GM23338 (cell line): ENCODE measurements at places on chromosomes 12 and 14. TPM values are rescaled to one million over a fixed set of nuclear protein-coding genes. Genes with fewer than 3 reads are reported as not detected.

The RNF212B gene
- total RNA-seq, result not detected in 2 replicates

DNA sequence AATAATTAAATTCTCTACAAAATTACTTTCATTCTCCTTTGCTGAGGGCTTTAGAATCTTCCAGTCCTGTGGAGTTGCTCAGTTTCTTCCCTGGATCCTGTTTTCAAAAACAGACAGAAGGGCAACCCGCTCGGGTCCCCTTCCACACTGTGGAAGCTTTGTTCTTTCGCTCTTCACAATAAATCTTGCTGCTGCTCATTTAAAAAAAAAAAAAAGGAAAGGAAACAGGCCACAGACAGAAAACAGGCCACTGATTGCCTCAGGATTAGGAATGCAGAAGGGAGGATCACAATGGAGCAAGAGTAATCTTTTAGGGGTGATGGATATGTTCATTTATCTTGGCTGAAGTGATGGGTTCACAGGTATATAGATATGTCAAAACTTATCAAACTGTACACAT is 29.5 kb upstream of the HIGD1C start:
- no peak for DNase-seq

GRCh38 chr12:62290846-62291245 is 30.6 kb downstream of the USP15 start:
- DNase-seq, result no peak

GRCh38 chr14:50733494-50733893 is 65.4 kb upstream of the SAV1 start:
- DNase-seq, result no peak

- no peak for DNase-seq
Observed at GRCh38 chr14:71267007-71267513, 359.8 kb downstream of the PCNX1 start.

The VDR gene
- total RNA-seq, result 1.1 and 1.4 TPM in 2 replicates

The OTX2 gene
- total RNA-seq, result 21.2 and 23.9 TPM in 2 replicates

DNA sequence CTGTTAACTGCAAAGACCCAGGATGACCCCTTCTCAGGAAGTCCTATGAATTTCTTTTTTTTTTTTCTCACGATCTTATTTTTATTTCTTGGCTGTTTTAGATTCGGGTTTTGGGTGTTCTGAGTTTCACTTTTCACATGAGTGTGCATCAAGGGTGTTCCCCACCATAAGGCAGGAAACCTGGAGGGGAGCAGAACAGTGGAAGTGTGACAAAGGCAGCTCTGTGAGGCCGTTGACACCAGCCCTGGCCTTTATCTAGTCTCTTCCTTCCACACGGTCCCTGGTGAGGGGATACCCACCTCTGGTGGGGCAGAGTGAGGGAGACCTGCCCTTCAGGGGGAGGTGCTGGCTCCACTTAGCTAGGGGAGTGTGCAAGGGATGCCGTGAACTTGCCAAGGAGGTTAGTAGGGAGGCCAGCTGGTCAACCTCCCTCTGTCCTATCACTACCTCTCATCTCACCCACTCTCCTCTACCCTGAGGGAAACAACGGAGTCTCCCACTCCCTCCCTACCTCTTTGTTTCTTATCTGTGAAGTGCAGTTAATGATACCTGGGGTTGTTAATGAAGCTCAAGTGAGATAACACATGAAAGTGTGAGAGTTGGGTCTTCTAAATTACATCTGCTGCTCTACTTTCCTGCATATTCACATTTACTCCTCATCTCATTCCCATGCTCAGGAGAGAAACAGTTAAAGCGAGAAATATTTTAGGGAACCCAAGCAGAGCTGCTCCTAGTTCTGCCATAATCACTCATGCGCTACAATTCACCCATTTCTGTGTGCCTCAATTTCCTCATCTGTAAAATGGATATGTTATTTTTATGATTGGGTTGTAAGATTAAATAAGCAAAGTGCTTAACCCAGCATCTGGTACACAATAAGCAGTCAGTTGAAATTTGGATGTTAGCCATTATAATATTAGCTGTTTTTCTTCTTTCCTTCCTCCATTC is 4.4 kb upstream of the GALNT6 start:
- no peak for DNase-seq

The KRT75 gene
- total RNA-seq, result not detected in 2 replicates

DNA sequence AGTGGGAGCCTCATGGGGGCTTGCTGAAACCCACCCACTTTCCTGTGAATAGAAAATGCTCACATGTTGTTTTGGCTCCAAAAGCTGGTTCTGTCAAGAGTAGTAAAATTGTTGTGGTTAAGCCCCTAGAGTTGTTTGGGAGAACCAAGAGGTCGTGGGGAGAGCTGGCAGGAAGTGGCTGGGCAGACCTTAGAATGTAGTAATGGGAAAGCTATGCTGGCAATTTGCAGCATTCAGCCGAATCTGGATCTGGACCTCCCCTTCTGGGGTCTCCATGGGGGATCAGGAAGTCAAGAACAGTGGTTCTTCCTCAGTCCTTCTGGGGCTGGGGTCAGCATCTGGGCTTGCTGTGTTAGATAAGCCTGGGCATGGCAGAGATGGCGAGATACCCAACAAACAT is 150.6 kb upstream of the TBX3 start:
- no peak for DNase-seq

GRCh38 chr14:70696026-70696425 is 54.3 kb downstream of the TTC9 start:
- DNase-seq, result no peak

DNA sequence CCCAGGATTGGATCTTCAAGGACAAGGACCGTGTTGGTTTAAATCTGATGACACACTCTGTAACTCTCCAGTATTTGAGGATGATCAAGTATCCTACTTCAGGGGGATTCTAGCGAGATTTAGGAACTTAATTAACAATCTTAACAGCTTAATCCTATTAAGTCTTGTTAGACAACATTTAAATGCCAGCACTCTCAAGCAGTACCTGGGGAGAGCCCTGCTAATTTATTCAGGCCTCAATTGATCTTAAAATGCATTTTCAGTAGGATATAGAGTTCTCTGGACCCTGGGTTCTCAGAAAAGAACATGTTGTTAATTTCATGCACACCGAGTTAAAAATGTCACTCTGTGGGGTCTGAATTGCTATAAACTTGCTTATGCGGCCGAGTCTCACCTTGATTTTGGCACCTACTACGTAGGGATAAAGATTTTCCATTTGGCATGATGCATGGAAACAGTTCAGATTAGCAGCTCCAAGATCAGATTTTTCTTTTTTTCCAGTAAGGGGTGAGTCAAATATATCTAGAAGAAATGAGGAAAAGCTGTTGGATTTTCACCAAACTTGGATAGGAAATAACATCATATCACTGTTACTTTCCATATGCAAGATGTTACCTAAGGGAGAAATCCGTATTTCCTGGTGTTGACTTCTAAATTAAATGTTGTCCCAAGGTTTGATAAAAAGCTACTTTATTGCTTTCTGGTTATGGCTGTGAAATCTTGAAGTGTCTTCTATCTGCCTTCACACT is 76.1 kb downstream of the SLC24A4 start:
- no peak for DNase-seq

The KRT71 gene
- not detected in 2 replicates for total RNA-seq

- no peak for DNase-seq
Observed at GRCh38 chr12:30874455-30875321, 51.9 kb upstream of the TSPAN11 start.

The BRF1 gene
- total RNA-seq, result 27.8 and 29.9 TPM in 2 replicates

DNA sequence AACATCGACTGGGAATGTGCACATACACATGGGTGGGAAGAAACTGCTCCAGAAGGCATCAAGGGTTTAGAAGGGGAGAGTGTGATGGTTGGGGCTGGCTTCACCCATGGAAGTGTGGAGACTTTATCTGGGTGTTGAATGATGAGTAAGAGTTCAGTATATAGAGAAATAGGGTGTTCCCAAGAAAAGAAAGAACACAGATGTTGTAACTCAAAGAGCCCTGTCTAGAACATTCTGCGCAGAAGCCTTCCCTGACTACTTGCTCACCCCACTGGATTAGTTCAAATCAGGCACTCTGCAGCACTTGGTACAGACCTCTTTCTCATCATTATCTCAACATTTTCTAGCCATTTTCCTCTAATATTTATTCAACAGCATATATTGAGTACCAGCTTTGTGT is 491.7 kb downstream of the SNAPC1 start:
- DNase-seq, result no peak

- no peak for DNase-seq
Observed at GRCh38 chr14:71492346-71492745, 439.9 kb upstream of the RGS6 start.

DNA sequence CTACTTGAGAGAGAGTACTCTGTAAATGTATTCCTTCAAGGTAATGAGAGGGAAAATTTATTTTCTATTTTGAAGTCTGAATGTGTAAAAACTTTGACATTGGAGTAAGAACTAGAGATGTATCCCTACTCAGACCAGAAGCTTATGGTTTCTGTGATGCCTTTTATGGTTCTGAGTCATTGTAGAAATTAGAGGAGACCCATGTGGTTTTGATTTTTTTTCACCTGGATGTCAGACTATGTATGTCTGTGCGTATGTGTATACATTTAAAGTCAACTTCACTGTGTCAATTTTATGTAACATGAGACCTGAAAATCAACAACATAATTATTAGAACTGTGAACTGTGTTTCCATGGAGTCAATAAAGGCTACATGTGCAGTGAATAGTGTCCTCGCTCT is 302.0 kb downstream of the TRHDE start:
- DNase-seq, result no peak

The SALL2 gene
- 256 and 281 TPM in 2 replicates for total RNA-seq

DNA sequence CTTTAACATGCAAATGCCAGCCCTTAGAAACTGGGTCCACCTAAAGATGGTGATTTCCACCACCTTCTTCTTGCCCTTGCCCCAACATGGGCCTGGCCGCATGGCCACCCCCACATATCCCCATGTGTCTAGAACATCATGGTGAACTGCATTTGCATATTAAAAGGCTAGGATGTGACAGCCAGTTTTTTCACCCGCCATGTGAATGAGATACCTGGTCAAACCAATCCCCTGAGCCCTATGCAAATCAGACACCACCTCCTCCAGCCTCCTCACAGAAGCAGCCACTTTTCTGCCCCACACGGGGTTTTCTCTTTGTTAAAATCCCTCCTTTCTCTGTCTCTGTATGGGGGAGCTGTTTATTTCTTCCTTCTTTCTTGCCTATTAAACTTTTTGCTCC is 1322.5 kb downstream of the FSCB start:
- peak; percentile 34 for DNase-seq

- DNase-seq, result peak; percentile 71
Observed at GRCh38 chr14:58628406-58628805, 9.4 kb upstream of the DACT1 start.

GRCh38 chr14:105517096-105517495 is 9.3 kb upstream of the TMEM121 start:
- no peak for DNase-seq

DNA sequence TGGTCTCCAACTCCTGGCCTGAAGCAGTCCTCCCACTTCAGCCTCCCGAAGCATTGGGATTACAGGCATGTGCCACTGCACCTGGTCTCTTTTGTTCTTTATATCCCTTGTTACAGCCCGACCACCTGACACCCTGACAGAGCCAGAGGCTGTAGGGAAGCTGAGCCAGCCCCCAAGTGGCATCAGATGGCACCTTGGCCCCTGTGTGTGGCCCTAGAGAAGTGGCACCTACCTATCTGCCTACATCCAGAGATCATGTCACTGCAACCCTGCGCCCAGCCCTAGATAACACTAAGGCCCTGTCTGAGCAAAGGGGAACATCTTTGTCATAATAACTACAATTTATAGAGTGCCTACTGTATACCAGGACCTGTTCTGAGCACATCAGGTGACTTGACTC is 235.0 kb downstream of the AACS start:
- DNase-seq, result no peak

- peak; percentile 22 for DNase-seq
Observed at GRCh38 chr14:59155886-59156285, 32.6 kb upstream of the DAAM1 start.

GRCh38 chr12:121711361-121712189 is 977 bp upstream of the TMEM120B start:
- no peak for DNase-seq

GRCh38 chr14:87049950-87050349 is 943.0 kb downstream of the GALC start:
- DNase-seq, result peak; percentile 78

- DNase-seq, result no peak
Observed at GRCh38 chr12:132021965-132022364, 72.2 kb downstream of the EP400 start.

- no peak for DNase-seq
Observed at GRCh38 chr14:68649476-68650189, 143.2 kb downstream of the ZFP36L1 start.

GRCh38 chr12:62846491-62846890 is 88.5 kb downstream of the PPM1H start:
- DNase-seq, result no peak

The LTBR gene
- total RNA-seq, result 6.8 and 7.1 TPM in 2 replicates

DNA sequence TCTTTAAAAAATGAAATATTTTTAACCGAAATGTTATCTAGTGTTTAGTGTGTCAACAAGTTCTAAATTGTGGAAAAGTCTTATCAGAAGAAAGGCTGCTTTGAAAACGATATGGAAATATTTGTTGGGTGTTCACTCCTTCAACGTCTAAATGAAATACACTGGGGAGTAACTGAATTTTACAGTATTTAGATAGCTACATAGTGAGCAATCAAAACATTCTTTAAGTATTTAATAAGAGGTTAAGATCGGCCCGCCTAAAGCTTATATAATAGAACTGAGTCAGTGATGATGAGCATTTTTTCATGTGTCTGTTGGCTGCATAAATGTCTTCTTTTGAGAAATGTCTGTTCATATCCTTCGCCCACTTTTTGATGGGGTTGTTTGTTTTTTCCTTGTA is 228.3 kb downstream of the RAD51B start:
- no peak for DNase-seq

GRCh38 chr12:70045514-70045913 is 197.7 kb upstream of the CNOT2 start:
- no peak for DNase-seq

The TAC3 gene
- 11.9 and 22.0 TPM in 2 replicates for total RNA-seq

DNA sequence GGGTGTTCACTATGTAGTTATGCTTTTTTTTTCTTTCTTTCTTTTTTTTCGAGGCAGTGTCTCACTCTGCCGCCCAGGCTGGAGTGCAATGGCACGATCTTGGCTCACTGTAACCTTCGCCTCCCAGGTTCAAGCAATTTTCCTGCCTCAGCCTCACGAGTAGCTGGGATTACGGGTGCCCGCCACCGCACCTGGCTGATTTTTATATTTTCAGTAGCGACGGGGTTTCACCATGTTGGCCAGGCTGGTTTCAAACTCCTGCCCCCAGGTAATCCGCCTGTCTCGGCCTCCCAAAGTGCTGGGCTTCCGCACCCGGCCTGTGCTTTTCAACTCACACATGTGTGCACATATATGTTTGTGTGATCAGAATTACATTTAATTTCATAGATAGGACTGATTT is 38.9 kb upstream of the AMN start:
- no peak for DNase-seq
